ENCODE measurements at places on chromosomes 1 and 21. TPM values are rescaled to one million over a fixed set of nuclear protein-coding genes. Genes with fewer than 3 reads are reported as not detected.

SLC25A24 gene
- polyA plus RNA-seq, result 25.9 TPM

CTSE gene
- polyA plus RNA-seq, result not detected

OR11L1 gene
- polyA plus RNA-seq, result not detected

DNAI4 gene
- polyA plus RNA-seq, result 2.6 TPM

MECR gene
- 9.6 TPM for polyA plus RNA-seq

C1orf226 gene
- polyA plus RNA-seq, result not detected

LINGO4 gene
- not detected for polyA plus RNA-seq

DDX20 gene
- polyA plus RNA-seq, result 7.5 TPM

GJB5 gene
- polyA plus RNA-seq, result not detected

OR2L2 gene
- polyA plus RNA-seq, result 1.7 TPM

SLC6A9 gene
- polyA plus RNA-seq, result not detected

MMEL1 gene
- polyA plus RNA-seq, result 7.9 TPM

OR2L13 gene
- polyA plus RNA-seq, result 1.7 TPM

TENT5C gene
- 79.2 TPM for polyA plus RNA-seq

KRTAP21-2 gene
- not detected for polyA plus RNA-seq

WDR64 gene
- polyA plus RNA-seq, result not detected

UBE2J2 gene
- 99.9 TPM for polyA plus RNA-seq

UTS2 gene
- polyA plus RNA-seq, result not detected

TFAP2E gene
- polyA plus RNA-seq, result not detected

SMPDL3B gene
- not detected for polyA plus RNA-seq

LENEP gene
- polyA plus RNA-seq, result not detected

EVA1B gene
- 1.3 TPM for polyA plus RNA-seq

CD53 gene
- 1,527 TPM for polyA plus RNA-seq
